ENCODE measurements at places on chromosomes 7 and 10. TPM values are rescaled to one million over a fixed set of nuclear protein-coding genes. Genes with fewer than 3 reads are reported as not detected.

- H3K4me1 ChIP-seq, result no peaks in the 10 kb centered on the region
- no peak for DNase-seq
- H3K27me3 ChIP-seq, result no peaks in the 10 kb centered on the region
- no peak overlapping the region for H3K4me3 ChIP-seq
- H3K27ac ChIP-seq, result no peak overlapping the region
Measured at GRCh38 chr7:126723966-126724544, 528.7 kb downstream of the GRM8 start.

- H3K27me3 ChIP-seq, result no peaks in the 10 kb centered on the region
- no peak overlapping the region for H3K4me3 ChIP-seq
- no peaks in the 10 kb centered on the region for H3K36me3 ChIP-seq
- no peak overlapping the region for H3K27ac ChIP-seq
Measured at GRCh38 chr7:18962031-18962430, 155.4 kb downstream of the TWIST1 start.

DNA sequence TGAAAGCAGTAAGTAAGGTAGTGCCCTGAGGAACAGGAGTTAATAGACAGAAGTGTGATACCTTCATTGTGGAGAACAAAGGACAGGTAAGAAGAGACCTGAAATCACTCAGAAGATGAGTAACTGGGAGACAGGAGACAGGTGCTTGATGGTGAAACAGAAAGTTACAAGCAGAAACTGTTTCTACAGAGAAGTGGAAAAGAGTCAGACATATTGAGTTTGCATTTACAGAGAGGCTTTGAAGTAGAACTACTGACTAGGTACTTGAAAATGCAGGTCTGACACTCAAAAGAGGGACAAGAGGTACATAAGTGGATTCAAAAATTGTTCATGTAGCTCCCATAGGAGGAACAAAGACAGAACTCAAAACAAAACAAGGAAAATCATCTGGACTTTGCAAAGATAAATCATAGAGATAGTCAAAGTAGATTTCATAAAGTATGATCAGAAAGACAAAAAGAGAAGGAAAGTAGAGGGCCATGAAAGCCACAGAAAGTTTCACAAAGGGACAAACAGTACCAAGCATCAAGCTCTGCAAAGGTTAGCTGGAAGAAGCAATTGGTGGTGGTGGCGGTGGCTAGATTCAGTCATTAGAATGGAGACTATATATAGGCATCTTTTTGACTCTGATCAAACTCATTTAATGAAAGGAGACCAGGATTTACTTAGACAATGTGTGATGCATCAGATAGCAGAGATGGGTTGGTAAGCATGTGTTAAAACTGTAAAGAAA lies 198.4 kb downstream of the PCLO start:
- H3K4me1 ChIP-seq, result no peaks in the 10 kb centered on the region
- no peak overlapping the region for H3K4me3 ChIP-seq
- H3K36me3 ChIP-seq, result no peaks in the 10 kb centered on the region
- no peak for DNase-seq
- no peaks in the 10 kb centered on the region for H3K27me3 ChIP-seq

GRCh38 chr10:97683556-97684367 lies 3.3 kb downstream of the AVPI1 start:
- H3K27me3 ChIP-seq, result no peaks in the 10 kb centered on the region
- DNase-seq, result no peak
- no peak overlapping the region for H3K27ac ChIP-seq

DNA sequence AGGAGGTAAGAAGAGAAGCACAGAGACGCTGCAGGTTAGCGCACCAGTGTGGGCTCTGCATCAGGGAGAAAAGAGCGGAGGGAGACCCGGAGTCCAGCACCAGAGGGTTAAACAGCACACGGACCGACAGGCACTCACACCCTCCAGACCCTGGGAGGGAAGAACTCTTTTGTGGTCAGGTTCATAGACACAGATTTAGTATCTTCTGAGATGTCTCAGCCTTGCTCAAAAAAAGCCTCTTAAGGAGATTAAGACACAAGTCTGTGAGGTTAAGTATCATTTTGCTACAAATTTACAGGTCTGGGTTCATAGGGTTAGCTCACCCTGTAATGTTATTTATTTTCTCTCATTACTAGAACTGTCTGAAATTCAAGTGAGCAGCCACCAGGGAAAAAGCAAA lies 16.8 kb upstream of the NDST2 start:
- no peaks in the 10 kb centered on the region for H3K4me1 ChIP-seq
- H3K27ac ChIP-seq, result no peak overlapping the region
- no peaks in the 10 kb centered on the region for H3K27me3 ChIP-seq

DNA sequence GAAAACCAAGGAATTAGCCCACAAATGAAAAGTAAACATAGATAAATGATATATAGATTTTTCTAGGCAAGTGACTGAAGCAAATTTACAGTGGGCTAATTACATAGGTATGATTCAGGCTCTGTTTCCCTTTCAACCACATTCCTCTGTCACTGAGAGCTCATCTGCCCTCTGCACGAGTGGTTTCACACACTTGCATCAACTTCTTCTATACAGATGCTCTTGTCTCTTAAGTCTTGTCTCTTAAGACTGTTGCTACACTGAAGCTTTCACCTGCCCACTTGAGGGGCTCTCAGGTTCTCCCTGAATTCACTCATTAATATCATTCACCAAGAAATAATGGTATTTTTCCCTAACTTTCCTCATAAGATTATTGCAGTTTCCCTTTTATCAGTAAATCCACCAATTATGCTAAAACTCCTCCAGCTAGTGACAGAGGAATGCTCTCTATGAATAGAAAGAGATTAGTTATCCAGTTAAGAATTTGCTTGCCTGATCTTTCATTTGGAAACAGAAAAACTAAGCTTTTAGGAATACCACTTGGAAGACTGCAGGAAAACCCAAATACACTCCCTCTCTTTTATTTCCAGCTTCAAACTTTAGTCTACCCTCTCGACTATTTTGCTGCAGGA lies 95.7 kb downstream of the ELAPOR2 start:
- H3K27me3 ChIP-seq, result no peaks in the 10 kb centered on the region
- H3K4me1 ChIP-seq, result peaks cover 12% of the 10 kb centered on the region
- H3K4me3 ChIP-seq, result no peak overlapping the region
- no peak overlapping the region for H3K27ac ChIP-seq
- H3K36me3 ChIP-seq, result peaks cover 3% of the 10 kb centered on the region

DNA sequence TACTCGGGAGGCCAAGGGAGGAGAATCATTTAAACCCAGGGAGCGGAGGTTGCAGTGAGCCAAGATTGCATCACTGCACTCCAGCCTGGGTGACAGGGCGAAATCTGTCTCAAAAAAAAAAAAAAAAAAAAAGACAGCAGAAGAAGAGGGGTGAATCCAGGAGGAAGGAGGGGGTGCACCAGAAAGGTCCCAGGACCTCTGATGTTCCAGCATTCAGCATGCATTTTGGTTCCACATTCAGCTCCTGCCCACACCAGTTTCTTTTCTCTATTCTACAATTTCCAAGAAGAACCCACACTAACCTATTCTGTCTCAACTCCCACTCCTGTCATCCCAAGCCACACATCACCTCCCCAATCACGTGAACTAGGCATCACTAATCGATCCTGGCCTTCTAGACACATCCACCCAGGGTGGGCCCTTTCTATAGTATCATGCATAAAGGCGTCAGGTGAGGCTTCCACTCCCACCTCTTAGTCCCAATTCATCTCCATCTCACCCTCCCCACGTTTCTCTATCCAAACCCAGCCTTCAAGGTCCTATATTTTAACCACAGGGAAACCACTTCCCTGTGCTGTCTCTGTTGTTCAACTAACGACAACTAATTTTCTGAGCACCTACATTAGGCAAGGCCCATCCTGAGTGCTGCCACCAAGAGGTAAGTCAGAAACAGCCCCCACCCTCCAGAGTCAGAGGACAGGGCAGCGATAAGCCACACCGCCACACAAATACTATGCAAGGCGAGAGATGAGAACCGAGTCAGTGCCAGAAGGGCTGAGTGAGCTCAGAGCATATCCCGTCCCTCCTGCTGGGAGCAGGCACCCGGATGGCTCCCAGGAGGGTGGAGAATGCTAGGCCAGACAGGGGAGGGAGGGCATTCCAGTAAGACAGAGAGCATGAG lies 2.2 kb downstream of the ANXA11 start:
- H3K27me3 ChIP-seq, result peaks cover 6% of the 10 kb centered on the region
- H3K4me3 ChIP-seq, result peak overlapping the region; percentile 76
- H3K27ac ChIP-seq, result no peak overlapping the region
- H3K36me3 ChIP-seq, result no peaks in the 10 kb centered on the region
- DNase-seq, result peak; percentile 34

- DNase-seq, result no peak
- H3K4me3 ChIP-seq, result no peak overlapping the region
- H3K27me3 ChIP-seq, result no peaks in the 10 kb centered on the region
- no peak overlapping the region for H3K27ac ChIP-seq
- H3K36me3 ChIP-seq, result no peaks in the 10 kb centered on the region
Measured at GRCh38 chr7:67842571-67842970, 845.9 kb downstream of the TYW1 start.

DNA sequence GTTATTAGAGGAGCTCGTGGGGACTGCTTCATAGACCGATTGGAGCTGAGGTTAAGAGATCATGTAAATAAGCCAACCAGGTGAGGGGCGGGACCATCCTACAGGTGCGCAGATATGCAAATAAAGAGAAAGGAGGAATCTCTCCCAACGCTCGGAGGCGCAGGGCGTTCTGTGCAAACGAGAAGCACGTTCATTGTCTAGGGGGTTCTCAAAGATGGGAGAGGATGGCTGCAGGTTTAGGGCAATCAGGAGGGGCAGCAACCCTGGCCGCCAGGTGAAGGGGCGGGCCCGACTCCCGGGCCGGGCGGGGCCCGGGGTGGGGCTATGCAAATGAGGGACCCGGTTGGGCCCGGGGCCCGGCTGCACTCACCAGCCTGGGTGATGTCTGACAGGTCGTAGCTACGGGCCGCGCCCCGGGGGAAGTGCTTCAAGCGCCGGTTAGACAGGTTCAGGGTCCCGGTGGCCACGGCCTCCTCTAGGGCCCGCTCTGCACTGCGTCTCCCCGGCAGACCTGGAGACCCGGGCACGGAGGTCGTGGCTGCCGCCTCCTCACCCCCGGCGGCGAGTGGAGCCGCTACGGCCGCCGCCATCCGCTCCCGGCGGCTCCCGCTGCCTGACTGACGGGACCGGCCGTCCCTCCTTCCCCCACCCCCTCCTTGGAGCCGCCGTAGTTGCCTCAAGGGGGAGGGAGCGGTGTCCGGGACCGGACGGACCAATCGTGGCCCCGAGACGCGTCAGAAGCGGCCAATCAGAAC lies at the start of gene LRCH4:
LRCH4 (minus strand) TSS at position 619 of the 755 bp plus-strand sequence; CDS start at position 590, 29 bp downstream.
- H3K4me3 ChIP-seq, result peak within 1 kb of the TSS; percentile 80
- H3K27ac ChIP-seq, result peak within 1 kb of the TSS; percentile 86
- H3K36me3 ChIP-seq, result peaks cover 13% of the 10 kb centered on the region
- DNase-seq, result no peak
- peaks cover 21% of the 10 kb centered on the region for H3K4me1 ChIP-seq

DNA sequence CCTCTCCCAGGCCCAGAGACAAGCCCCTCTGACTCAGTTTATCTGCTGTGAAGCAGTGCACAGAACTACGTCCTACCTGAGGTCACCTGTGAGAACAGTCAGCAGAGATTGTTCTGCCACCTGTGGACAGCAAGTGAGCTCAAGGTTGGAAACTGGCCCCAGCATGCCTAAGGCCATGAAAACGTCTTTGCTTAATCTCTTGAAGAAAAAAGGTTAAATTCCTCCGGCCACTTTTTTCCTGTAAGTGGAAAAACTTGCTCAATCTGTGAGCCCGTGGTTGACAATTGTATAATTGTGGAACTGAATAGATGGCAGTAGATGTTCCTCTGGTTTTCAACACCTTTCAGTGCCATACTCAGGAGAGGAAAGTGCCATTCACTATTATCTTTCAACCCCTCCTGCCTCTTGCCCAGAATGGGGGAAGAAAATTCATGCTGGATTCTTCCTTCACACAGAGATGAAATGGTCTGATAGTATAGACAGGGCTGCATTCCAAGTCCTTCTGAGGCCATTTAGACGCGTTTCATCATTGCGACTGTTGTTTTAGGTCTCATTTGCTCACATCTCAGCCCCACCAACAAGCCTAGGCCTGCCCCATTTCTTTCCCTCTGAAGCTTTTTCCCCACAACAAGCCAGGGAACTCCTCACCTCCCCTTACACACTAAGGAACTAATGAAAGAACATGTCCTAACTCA lies 292.9 kb downstream of the FZD1 start:
- no peak for DNase-seq
- no peaks in the 10 kb centered on the region for H3K36me3 ChIP-seq
- H3K4me1 ChIP-seq, result peaks cover 6% of the 10 kb centered on the region
- no peaks in the 10 kb centered on the region for H3K27me3 ChIP-seq

DNA sequence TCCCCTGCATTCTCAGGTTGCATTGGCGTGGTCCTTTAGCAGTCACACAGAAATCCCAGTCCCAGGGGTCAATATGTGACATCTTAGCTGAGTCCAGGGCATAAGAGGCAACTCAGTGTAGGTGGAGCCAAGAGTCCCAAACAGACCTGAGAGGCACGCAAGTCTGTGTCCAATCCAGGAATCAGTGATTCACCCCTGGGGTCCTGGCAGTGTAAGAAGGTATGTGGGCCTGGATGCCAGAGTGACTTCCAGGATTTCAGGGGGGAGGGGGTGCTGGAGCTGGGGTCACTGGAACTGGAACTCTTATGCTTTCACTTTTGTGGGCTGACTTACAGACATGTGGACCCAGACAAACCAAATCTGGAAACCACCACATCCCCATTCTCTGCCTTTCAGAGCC lies 26.8 kb downstream of the FRMPD2 start:
- H3K4me3 ChIP-seq, result no peak overlapping the region
- peak; percentile 43 for DNase-seq
- H3K4me1 ChIP-seq, result peaks cover 5% of the 10 kb centered on the region
- H3K36me3 ChIP-seq, result no peaks in the 10 kb centered on the region

GRCh38 chr7:98878365-98879197 lies at the start of gene TRRAP:
Gene TRRAP, plus strand, starts transcription at chr7:98878532. Its CDS starts 2,619 bp downstream, at chr7:98881151.
- peak within 1 kb of the TSS; percentile 95 for H3K27ac ChIP-seq
- peak within 1 kb of the TSS; percentile 74 for H3K4me3 ChIP-seq
- no peak for DNase-seq
- peaks cover 27% of the 10 kb centered on the region for H3K36me3 ChIP-seq
- no peaks in the 10 kb centered on the region for H3K27me3 ChIP-seq

GRCh38 chr7:155653803-155654202 lies 9.3 kb downstream of the RBM33 start:
- H3K27ac ChIP-seq, result no peak overlapping the region
- H3K27me3 ChIP-seq, result no peaks in the 10 kb centered on the region
- peaks cover 3% of the 10 kb centered on the region for H3K36me3 ChIP-seq
- H3K4me3 ChIP-seq, result no peak overlapping the region
- no peaks in the 10 kb centered on the region for H3K4me1 ChIP-seq

DNA sequence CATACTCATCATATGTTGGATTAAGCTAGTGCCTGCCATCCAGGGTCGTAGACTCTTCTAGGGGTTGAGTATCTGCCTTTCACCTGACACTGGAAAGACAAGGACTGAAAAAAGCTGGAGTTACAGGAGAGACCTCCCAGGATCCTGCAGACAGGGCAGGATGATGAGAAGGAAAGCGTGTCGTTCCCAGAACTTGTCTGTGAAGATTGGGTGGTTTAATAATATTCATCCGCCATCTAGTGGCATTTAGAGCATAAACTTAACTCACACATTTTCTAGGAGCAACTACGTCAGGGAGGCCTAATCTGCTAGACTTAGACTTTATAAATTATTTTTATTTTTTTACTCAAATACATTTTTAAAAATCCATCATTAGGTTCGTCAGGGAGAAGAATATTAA lies 59.6 kb downstream of the ADRB1 start:
- no peak overlapping the region for H3K27ac ChIP-seq
- peaks cover 3% of the 10 kb centered on the region for H3K27me3 ChIP-seq
- DNase-seq, result no peak
- no peaks in the 10 kb centered on the region for H3K4me1 ChIP-seq
- H3K36me3 ChIP-seq, result no peaks in the 10 kb centered on the region

Gene PNLIP
- not detected for total RNA-seq

Gene GIMAP7
- not detected for total RNA-seq

Gene SPDYE11
- not detected for total RNA-seq

Gene CNPY1
- total RNA-seq, result not detected

Gene UTF1
- 21.7 TPM for total RNA-seq

Gene TMEM176A
- total RNA-seq, result 0.90 TPM

Gene RNF133
- total RNA-seq, result 0.39 TPM

Gene GNAT3
- not detected for total RNA-seq

Gene EBLN1
- total RNA-seq, result not detected

Gene OR2A1
- not detected for total RNA-seq

Gene SPDYE8
- not detected for total RNA-seq

Gene UCMA
- total RNA-seq, result 4.1 TPM

Measured in H1 (cell line).